ENCODE measurements at places on chromosomes 16 and 17.

DNA sequence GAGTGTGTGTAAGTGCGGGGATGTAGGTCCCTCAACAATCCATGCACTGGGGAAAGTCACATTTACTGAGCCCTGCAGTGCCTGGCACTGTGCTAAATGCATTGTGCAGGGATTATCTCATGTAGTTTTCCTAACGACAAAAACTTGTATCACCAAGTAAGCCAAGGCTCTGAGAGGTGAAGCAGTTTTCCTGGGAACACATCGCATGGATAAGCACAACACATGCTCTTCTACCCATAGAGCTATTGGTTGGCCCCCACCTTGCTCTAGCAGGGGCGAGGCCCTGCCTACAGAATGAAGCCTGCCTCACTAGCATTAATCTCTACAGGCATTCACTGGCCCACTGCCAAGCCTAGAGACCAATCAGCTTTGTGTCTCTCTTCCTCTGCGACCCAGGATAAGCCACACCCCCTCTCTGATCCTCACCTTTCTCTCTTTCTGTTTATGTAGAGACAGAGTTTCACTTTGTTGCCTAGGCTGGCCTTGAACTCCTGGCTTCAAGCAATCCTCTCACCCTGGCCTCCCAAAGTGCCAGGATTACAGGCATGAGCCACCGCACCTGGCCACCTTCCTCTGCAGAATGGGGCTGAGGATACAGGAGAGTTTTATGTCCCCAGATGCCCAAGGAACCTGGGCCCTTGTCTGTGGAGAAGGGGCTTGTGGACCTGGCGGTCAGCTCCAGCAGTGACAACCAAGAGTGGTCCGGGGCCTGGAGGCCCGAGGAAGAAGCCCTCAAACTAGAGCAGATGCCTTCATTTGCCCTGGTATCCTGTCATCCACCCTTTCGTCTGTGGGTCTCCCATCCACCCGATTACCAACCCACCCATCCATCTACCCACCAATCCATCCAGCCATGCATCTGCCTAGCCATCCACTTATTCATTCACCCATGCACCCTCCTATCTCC is 12.8 kb downstream of the CDH16 start:
- DNase-seq = no peak

- DNase-seq = no peak
Observed at GRCh38 chr16:7090628-7091115, 242.0 kb upstream of the RBFOX1 start.

- DNase-seq = no peak
Observed at GRCh38 chr16:24815021-24815420, 30.7 kb upstream of the SLC5A11 start.

GRCh38 chr17:7956228-7956965 is 24.4 kb downstream of the CNTROB start:
- DNase-seq = no peak

DNA sequence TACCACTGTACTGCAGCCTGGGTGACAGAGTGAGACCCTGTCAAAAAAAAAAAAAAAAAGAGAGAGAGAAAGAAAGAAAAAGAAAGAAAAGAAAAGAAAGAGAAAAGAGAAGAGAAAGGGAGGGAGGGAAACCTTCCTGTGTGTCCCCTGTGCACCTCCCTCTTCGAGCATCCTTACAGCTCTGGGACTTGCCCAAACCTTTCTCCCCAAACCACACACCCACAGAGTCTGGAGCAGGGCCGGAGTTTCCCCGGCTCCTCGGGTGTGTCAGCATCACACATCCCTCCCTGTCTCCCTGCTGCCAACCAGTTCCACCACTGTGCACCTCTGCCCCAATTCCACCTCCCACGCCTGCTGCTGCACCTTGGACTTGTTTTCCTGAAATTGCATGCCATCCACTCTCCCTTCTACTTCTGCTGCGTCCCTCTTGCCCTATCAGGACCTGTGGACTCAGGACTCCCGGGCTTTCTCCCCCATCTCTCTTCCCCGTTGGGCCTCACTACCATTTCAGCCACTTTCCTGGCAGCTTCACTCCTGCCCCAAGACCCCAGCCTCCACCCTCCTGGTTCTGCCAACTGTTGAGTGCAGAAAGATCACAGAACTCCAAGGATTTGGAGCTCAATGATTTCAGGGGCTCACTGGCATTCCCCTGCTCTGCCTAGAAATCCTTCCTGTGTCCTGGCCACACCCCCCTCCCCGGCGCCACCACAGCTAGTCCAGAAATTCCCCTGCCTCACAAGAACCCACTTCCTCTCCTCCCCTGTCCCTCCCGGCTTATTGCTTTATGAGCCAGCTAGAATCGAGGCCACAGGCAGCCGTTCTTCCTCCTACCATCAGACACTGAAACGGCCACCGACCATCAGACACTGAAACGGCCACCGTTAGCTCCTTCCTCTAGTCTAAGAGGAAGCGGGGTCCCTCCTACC is 3.7 kb upstream of the CDK3 start:
- no peak for DNase-seq

- no peak for DNase-seq
Observed at GRCh38 chr17:49574323-49574781, 1.3 kb upstream of the NXPH3 start.

DNA sequence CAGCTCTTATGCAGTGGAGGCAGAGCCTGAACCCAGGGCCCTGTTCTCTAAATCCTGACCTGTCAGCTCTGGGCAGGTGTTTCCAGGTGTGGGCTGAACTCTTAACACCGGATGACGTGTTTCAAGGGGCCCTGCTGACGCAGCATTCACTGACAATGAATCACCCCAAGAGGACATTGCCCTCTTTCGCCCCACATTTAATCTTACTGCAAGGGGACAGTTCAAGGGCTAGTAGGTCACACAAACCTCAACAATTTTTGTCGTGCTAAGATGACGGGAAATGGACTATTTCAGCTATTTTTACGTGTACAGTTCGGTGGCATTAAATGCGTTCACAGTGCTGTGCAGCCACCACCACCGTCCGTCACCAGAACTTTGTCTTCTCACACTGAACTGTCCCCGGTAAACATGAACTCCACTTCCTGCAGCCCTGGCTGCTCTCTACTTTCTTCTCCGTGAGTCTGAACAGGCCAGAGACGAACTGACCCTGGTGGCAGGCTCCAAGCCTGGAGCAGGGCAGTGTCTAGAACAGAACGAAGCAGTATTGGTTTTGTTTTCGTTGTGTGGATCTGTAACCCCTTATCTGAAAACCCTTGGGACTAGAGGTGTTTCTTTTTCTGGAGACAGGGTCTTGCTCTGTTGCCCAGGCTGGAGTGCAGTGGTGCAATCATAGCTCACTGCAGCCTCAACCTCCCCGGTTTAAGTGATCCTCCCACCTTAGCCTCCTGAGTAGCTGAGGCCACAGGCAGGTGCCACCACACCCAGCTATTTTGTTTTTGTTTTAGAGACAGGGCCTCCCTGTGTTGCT is 88.4 kb upstream of the CIBAR2 start:
- no peak for DNase-seq

- no peak for DNase-seq
Observed at GRCh38 chr16:48413272-48413671, 28.1 kb upstream of the SIAH1 start.

GRCh38 chr17:28643983-28644786 is 773 bp downstream of the BLTP2 start:
- no peak for DNase-seq

DNA sequence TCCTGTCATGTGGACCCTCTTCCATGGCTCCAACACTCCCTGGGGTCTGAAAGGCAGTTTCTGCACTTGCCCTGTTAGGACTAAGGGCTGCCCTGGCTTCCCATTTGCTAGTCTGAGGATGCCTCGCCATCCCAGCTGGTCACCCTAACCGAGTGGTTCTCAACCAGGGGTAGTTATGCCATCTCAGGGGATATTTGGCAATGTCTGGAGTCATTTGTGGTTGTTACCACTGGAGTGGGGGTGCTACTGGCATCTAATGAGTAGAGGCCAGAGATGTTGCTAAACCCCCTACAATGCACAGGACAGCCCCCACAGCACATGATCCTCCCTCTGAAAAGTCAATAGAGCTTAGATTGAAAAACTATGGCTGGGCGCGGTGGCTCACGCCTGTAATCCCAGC is 26.9 kb upstream of the CDH1 start:
- no peak for DNase-seq

GRCh38 chr16:67216612-67217490 is 10.1 kb upstream of the TMEM208 start:
- no peak for DNase-seq

DNA sequence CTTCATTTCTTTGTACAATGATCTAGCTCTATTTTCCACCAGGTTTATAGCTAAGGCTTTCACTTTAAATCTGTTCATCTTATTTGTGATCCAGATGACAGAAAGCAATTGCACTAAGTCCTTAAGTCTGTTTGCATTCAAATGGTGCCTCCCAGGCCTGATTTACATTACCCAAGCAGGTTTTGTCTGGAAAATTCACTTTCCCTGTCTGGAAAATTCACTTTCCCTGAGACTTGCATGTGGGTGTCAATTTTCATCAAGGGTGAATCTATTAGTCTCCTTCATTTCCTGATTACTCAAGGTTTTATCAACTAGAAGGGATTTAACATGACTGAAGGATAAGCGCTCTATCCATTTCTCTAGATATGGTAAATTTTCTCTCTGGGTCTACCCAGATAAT is 1480.2 kb upstream of the GOT2 start:
- no peak for DNase-seq

GRCh38 chr16:89599451-89599858 is 14.0 kb upstream of the DPEP1 start:
- DNase-seq = no peak

- no peak for DNase-seq
Observed at GRCh38 chr17:31112001-31112661, 17.4 kb downstream of the NF1 start.

DNA sequence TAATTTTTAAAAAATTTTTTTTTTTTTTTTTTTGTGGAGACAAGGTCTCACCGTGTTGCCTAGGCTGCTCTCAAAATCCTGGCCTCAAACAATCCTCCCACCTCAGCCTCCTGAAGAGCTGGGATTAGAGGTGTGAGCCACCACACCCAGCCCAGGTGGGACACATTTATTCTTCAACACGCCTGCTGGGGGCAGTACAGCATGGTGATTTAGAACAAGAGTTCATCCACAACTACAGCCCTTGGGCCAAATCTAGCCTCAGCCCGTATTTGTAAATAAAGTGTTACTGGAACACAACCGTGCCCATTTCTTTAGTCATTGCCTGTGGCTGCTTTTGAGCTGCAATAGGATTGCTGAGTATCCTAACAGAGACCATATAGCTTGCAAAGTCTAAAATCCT is 92.8 kb downstream of the KATNIP start:
- no peak for DNase-seq

DNA sequence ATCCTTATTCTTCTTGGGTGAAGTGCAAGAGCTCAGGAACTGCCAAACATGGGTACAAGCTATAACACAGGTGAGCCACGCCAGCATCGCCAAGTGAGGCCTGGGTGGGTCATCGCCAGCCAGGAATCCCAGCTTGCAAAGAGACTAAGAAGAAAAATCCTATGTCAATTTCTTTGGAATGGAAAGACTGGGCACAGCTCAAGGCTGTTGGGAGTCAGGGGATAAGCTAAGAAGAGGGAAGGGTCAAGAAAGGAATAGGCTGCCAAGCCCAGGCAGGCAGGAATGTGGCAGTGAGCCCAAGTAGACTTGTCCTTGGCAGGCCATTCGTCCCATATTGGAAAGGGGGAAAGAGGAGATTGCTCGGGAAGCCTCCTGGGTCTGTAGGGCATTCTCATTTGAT is 191.4 kb upstream of the CDH5 start:
- no peak for DNase-seq

GRCh38 chr16:50198802-50199403 is 45.8 kb downstream of the TENT4B start:
- DNase-seq = no peak

DNA sequence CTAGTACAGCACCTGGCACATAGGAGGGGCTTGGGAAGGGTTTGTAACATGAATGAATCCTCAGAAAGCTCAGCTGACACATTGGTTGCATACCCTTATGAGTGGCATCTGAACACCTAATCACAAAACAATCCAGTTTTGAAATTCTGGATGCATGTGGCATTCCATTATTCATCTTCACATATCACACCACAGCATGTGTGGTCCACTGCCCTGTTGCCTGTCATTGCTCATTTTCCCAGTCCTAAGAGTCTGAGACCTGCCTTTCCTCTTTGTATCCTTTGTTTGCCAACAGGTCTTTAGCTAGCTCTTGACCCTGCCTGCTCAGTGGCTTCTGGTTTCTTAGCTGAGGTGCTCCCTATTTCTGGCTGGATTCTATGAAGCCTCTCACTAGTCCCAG is 170.8 kb upstream of the ASIC2 start:
- no peak for DNase-seq

DNA sequence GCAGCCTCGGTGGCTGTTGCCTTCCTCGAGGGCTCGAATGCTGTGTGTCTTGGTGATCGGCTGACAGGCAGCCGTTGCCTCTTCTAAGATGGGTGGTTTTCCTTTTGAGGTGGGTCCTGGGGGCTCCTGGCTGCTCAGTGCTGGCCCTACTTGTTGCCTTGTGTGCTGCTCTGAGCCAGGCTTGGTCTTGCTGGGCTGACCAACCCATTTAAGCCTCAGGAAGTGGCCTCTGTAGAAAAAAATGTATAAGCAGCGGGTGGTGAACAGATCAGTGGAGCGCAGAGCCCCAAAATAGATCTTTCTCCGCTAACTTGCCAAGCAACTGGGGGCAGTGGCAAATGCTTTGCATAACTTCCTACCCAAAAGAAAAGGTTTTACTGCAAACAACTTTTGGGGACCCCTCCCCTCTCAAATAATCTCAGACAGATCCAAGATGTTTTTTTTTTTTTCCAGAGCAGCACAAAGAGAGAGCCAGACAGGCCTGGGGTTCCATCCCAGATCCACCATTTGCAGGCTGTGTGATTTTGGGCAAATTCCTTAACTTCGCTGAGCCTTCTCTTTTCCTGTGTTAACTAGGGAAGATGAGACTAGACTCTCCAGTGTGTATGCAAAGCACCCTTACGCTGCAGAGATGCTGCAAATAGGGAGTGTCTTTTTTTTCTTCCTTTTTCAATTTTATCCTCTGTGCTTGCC is 42.5 kb downstream of the PLCG2 start:
- DNase-seq = no peak

- peak; percentile 4 for DNase-seq
Observed at GRCh38 chr17:16915752-16916556, 56.0 kb downstream of the TNFRSF13B start.

- no peak for DNase-seq
Observed at GRCh38 chr17:7729816-7730215, 12.3 kb downstream of the DNAH2 start.

DNA sequence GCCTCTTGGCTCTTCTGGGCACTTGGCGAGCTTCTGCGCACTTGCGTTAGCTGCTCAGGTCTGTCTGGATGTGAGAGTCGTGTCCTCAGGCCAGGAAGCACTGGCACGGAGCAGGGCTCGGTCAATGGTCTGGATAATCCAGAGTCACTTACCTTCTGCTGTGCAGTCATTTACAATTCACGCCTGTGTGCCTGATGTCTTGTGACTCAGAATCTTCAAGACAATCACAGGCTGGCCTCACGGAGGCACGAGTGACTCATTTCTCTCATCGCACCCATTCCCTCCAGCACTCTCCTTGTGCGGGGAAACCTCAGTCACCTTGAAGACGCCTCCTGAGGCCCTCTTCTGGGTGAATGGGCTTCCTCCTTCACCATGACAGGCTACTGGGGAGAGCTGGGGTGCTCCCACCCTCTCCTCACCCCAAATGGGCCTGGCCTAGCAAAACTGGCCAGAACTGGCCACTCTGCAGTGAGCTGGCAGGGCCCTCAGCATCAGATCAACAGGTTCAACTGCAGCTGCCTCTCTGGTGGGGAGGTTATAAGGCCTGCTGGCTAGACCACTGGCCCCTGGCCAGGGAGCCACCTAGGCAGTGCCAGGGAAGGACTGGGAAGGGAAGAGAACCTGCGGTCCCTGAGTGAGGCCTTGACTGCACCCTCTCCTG is 1.9 kb upstream of the CAPN15 start:
- peak; percentile 50 for DNase-seq

All from AG04450 (cell line).